Stimulated activated CD4-positive, alpha-beta T cell treated with anti-CD3 and anti-CD28 coated beads, Interleukin-1b, Interleukin-23, amount 100 ng/mL, for 1 hour (primary cell): ENCODE measurements at places on chromosomes 2 and 18.

GRCh38 chr2:215419113-215419512 is 16.8 kb downstream of the FN1 start:
- DNase-seq, result no peak

- no peak for DNase-seq
Observed at GRCh38 chr2:196719110-196719872, 79.8 kb downstream of the CCDC150 start.

DNA sequence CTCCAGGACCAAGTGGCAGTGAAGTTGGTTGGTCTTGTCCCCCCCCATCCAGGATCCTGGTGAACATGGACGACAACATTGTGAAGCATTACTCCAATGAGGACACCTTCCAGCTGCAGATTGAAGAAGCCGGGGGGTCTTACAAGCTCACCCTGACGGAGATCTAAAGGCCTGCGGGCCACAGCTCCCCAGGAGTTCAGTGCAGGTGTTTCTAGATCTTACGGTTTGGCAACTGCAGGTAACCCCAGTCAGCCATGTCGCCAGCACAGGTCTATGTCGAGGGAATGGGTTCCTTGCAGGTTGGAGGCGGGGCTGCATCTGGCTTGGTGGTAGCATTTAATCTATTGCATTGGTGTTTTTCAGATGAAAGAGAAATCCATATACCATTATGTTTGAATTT is 42.8 kb upstream of the KLF11 start:
- no peak for DNase-seq

- no peak for DNase-seq
Observed at GRCh38 chr2:153834662-153835061, 37.1 kb upstream of the GALNT13 start.

GRCh38 chr18:62757399-62758010 is 42.2 kb downstream of the PHLPP1 start:
- no peak for DNase-seq

GRCh38 chr2:20431301-20431698 is 15.6 kb upstream of the RHOB start:
- no peak for DNase-seq

DNA sequence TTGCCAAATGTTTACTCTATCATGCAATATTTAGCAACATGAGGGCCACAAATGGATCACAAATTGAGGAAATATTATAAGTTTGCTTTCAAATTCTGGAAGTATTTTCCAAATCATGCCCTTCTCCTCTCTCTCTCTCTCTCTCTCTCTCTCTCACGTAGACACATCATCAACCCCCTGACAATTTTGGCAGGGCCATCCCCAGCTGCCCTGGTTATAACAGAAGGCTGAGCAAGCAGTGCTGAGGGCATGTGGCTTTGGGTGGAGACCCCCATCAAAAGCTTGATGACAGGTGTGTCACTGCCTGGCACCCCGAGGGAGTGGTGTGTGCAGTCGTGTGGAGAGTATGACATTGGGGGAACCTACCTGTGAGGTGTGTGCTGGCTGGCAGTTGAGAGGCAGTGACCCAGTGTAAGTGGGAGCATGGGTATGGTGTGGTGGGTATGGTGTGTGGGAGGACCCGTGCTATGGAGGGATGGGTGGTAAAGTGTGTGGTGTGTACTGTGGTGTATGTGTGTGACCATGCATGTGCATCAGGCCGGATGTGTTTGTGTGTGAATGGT is 224.5 kb downstream of the TTC32 start:
- no peak for DNase-seq

DNA sequence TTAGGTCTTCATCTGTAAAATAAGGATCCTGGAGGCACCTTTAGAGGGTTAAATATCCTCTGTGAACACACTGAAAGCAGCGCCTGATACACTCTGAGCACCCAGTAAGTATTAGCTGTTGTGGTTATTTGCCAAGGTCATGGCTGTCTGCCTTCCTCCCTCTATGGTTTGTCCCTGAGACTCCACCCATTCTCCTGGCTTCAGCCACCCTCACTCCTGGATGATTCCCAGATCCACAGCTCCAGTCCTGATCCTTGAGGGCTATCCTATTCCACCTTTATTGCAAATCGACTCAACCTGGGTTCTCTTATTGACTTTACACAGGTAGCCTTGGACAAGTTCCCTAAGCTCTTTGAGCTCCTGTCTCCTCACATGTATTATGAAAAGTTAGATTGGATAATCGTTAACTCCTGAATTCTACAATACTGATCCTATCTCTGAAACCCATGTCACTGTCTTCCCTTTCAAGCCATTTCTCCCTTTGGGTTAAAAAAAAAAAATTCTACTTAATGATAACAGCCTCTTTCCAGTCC is 162.3 kb downstream of the LAMA3 start:
- no peak for DNase-seq

DNA sequence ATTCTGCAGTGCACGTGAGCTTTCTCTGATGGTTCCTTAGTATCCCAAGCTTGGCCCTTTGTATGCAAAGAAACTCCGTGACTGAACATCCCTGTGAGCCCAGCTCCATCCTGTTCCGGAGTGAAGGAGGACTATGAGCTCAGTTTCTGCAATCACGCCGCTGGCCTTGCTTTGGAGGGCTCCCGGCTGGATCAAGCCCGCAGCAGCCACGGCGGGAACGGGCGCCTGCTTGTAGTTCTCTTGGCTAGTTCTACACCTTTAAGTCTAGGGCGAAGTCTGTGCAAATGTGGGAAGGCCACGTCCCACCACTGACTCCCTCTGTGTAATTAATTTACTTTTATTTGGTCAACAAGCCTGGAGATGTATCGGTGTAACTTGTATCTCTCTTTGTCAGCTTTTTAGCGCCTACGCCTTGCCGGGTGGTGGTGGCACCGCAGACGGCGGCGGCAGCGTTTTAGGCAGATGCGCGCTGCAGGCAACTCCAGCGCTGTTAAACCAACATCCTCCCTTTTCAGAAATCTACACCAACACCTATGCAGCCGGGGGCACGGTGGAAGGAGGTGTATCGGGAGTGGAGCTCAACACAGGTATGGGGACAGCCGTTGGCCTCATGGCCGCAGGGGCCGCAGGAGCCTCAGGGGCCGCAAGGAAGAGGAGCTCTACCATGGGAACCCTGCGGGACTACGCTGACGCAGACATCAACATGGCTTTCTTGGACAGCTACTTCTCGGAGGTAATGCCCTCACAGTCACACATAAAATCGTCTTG is 34.3 kb downstream of the DSG4 start:
- DNase-seq, result no peak

DNA sequence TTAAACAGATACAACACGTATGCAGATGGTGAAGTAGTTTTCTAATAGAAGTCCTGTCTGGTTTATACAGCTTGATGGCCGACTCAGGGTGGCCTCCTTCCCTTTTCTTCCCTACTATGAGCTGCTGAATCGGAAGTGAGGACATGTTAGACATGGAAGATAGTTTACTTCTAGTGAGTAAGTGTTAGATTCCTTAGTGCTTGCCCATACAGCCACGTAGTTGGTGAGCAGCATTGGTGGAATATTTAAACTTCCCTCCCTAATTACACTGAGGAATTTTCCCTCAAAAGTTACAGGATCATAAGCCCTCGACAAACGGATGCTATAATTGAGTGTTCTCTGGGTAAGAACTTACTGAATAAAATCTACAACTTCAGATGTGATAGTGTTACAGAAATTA is 52.1 kb downstream of the RHBDD1 start:
- no peak for DNase-seq

DNA sequence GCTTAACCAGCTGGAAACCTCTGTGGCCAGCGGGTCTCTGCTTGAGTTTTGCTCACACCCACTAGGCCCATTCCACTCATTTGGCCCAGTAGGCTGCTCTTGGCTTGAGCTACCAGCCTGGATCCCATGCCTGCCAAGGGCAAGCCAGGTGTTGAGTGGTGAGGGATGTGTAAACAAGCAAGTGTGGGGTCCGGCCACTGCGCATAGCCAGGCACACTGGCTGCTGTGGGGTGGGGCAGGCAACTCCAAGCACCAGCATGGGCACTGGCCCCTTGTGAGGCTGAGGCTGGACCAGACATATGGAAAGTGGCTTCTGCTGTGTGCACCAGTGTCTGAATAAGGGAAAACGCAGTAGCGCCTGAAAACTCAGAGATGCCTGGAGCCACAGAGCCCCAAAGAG is 732.7 kb downstream of the NR4A2 start:
- no peak for DNase-seq

- DNase-seq, result no peak
Observed at GRCh38 chr2:26179446-26179913, 6.6 kb downstream of the GAREM2 start.

DNA sequence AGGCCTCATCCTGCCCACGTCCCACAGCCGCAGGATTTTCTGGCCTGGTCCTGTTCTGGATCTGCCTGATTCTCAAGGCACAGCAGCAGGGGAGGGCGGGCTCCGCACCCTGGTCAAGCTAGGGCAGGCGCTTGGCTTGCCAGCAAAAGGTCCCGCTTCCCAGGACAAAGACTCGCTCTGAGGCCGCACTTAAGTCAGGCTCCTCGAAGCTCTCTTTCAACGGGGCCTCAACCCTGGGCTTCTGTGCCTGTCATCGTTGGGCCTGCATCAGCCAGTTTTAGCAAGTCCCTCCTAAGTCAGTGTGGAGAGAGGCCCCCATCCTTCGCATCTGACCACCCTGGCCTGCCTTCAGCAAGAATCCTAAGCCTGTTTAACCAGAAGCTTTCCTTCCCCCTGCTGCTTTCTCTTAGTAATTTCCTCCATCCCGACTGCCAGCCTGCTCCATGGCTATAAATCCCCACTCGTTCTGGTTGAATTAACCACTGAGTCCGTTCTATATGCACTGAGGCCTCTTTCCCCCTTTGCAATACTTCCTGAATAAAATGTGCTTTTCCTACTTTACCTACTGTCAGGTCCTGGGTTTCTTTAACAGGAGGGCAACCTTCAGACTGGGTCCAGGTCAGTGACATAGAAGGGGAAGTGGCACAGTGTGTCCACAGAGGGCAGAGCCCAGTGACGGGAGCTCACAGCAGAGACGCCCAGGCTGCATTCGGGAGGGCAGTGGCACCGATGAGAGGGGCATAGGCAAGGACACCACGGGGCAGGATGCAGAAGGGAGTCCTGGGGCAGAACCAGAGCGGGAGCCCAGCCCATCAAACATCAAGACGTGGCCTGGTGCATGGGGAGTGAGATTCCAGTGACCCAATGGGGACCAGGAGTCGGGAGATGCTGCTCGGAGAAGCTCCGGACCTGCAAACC is 62.7 kb downstream of the SP110 start:
- no peak for DNase-seq

- no peak for DNase-seq
Observed at GRCh38 chr2:131077182-131077846, 15.9 kb downstream of the FAM168B start.

DNA sequence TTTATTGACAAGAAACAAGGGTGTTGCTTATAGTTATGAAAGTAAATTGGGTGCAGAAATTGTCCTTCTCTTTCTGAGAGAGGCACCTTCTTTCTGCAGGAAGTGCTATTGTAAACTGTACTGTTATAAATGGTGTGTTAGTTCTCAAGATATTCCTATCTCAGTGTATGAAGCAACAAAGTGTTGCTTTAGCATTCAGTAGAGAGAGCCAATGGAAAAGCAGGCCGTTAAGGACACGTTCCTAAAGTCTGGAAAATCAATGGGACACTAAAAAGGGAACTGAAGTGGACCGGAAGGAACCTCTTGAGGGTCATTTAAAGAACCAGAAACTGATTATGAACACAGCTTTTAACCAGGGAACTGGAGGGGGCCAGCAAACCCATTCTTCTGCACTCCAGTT is 510.0 kb upstream of the ZEB2 start:
- DNase-seq, result no peak

- no peak for DNase-seq
Observed at GRCh38 chr2:240586919-240587800, 626 bp downstream of the CAPN10 start.

- DNase-seq, result no peak
Observed at GRCh38 chr18:53948991-53949390, 275.5 kb downstream of the MBD2 start.

DNA sequence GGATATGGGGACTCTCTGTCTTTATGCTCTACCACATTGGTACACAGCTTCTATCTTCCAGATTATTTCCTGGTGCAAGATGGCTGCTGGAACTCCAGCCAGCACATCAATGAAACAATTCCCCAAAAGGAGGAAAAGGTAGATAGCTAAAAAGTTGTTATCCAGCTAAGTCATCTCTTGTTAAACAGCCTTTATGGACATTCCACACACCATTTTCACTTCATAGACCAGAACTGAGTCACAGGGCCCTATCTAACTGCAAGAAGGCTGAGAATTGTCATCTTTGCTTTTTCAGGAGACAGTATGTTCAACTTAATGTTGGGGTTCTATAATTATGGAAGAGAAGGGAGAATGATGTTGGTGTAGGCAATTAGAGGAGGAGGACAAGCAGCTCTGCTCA is 133.3 kb upstream of the NOSTRIN start:
- no peak for DNase-seq

DNA sequence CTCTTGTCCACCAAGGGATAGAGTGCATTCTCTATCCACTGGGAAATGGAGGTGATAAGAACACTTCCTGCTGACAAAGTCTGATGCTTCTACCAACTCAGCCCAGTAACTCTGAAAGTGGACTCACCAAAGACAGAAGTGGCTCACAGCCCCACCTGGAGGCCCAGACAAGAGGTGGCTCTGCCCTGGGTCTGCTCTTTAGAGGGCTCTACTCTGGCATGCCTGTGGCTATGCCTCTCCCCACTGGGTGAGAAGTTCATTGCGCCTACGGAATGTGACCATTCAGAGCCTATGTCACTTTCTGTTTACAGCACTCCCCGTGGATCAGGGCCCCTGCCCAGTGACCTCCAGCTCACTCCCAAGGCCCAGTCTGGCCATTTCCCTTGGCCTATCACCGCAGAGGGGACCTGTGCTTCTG is 13.5 kb upstream of the XDH start:
- no peak for DNase-seq

GRCh38 chr2:20514596-20515269 is 67.9 kb downstream of the RHOB start:
- DNase-seq, result no peak

- DNase-seq, result no peak
Observed at GRCh38 chr18:43705850-43706249, 428.6 kb upstream of the SYT4 start.

DNA sequence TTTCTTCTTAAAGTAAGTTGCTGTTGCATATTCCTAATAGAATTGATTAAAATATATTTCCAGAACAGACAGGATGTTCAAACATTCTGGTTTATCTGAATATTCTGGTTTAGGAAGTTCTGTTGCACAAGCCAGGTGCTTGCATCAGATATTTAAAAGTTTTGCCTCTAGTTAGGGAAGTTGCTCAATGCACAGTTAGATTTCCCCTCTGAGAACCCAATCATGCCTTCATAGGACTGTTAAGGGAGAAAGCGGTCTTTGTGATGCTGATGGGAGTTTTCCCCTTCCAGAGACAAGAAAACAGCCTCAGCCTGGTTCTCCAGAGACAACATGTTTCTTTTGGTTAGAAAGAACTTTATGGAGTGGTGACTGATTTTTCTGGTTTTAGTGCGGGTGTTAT is 65.6 kb upstream of the REV1 start:
- DNase-seq, result no peak

GRCh38 chr2:160657196-160657595 is 163.6 kb upstream of the RBMS1 start:
- no peak for DNase-seq

DNA sequence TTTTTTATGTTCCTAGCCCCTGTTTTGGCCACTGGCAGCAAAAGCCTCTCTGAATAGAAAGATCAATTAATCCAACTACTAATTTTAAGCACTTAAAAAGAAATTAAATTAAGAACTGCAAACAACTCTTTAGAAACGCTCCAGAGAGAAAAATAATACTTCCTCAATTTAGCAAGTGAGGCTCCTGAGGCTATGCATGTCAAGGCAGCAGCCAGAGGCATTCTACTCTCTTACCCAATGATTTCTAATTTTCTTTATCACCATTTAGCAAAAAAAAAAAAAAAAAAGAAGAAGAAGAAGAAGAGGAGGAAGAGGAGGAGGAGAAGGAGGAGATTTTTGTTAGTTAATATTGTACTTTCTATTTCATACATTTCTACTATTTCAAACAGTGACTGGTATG is 68.5 kb downstream of the TMEM237 start:
- DNase-seq, result no peak
